Pancreas (tissue), 10 donors: ENCODE measurements at places on chromosomes 2 and 18.
A peak's percentile ranks its signal among the peaks of the same experiment; 100 is the strongest.

- no peak for DNase-seq
Measured at GRCh38 chr2:238717084-238717483, 130.8 kb upstream of the TWIST2 start.

DNA sequence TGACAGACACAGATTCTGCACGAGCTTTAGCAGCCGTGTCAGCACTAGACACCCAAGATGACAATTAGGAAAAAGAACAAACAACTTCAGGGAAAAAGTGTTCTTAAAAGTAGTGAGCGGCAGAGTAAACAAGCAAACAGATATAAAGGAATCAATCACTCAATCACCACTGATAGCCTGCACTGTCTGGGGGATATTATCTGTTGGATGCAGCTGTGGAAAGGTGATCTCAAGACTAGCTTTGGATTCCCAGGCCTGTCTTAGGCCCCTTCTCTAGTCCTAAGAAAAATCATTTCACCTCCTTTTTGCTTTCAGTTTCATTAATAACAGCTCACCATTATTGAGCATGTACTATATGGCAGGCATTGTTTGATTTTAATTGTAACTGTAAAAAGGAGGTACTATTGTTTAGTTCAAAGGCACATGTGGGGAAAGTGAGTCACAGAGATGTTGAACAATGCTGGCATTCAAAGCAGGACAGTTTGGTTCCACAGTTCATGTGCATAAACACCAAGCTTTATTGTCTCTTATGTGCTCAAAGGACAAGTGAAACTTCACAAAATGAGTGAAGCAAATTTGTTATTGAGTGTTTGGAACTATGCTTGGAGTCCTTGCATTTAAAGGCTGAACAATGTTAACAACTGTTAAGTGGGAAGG is 147.3 kb upstream of the TCF4 start:
- DNase-seq: no peak

GRCh38 chr2:236875906-236876505 is 209.7 kb upstream of the COPS8 start:
- no peak for DNase-seq

DNA sequence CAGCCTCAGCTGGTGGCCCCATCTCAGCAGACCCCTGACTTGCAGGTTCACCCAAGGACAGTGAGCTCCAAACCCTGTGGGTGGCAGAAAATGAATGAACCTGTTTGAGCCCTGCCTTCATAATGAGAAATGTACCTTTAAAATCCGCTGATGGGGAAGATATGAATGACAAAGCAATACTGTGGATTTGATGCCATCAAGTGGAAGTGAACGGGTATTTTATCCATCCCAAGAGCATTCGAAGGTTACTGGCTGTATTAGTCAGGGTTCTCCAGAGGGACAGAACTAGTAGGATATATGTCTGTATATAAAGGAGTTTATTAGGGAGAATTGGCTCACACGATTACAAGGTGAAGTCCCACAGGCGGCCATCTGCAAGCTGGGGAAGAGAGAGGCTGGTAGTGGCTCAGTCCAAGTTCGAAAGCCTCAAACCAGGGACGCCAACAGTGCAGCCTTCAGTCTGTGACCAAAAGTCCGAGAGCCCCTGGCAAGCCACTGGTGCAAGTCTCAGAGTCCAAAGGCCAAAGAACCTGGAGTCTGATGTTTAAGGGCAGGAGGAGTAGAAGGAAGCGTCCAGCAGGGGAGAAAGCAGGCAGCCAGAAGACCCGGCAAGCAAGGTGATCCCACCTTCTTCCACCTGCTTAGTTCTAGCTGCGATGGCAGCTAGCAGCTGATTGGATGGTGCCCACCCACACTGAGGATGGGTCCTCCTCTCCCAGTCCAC is 32.1 kb downstream of the TOGARAM2 start:
- DNase-seq: no peak

- peak; percentile 33 for DNase-seq
Measured at GRCh38 chr2:46487667-46488335, 8.4 kb downstream of the TMEM247 start.

GRCh38 chr18:26457611-26458353 is 90.6 kb downstream of the KCTD1 start:
- no peak for DNase-seq

GRCh38 chr2:58347810-58348209 is 106.7 kb upstream of the FANCL start:
- DNase-seq: no peak

- no peak for DNase-seq
Measured at GRCh38 chr2:233081232-233081730, 21.1 kb downstream of the INPP5D start.

- no peak for DNase-seq
Measured at GRCh38 chr2:210818473-210818872, 262.1 kb downstream of the CPS1 start.

DNA sequence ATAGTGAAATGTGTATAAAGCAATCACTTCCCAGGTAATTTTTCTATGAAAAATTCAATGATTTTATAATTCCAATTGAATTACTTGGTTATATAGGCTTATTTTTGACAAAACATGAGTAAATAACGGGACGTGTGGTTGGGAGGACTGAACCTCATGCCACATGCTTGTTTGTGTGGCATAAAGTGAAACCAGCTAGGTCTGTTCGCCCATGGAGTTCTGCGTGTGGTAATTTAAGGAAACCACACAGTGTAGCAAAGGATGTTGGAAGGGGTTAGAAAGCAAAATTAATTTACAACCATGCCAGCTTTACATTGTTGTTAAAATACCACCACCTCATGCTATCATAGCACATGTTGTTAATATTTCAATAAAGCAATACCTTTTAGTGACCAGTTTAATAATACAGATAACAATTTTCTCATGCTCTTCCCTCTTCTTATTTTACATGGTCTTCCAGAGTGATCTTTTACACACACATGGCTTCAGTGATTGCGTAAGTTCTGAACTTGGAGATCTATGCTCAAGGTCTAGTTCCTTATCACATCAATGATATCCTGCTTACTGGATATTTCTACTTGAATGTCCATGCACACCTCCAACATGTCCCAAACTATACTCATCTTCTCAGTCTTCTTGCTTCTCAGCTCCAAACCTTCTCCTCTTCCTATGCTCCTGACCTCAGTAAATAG is 156.4 kb upstream of the ITGA4 start:
- no peak for DNase-seq

DNA sequence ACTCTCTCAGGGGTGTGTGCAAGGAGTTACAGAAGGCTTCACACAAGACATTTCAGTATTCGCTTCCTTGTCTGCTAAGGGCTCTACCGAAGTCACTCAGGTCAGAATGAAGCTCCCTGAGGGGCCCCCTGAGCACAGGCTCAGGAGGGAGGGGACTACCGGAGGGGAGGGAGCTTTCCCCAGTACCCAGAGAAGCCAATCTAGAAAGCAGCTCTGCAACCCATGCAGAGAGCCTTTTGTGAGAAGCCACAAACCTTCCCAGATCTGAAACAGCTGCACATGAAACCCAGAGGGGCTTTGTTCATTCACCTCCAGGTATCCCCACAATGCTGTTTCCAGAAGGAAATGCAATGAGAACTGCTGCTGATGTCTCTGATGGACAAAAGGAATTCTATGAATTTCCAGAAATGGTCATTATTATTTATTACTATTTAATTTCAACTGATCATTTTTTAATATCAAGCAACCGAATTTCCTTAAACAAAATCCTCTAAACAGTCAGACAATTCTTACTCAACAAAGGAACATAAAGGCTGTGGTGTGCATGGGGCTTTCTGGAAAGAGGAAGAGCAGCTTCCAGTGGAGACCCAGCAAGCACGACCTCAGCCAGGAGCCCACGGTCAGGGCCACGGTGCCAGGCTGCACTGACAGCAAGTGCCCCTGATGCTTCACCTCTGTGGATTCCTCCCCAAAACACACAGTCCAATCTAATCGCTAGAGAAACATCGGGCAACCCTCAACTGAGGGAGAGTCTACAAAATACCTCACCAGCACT is 42.0 kb downstream of the NDUFA10 start:
- DNase-seq: no peak

- no peak for DNase-seq
Measured at GRCh38 chr2:17981936-17982335, 103.5 kb downstream of the KCNS3 start.

DNA sequence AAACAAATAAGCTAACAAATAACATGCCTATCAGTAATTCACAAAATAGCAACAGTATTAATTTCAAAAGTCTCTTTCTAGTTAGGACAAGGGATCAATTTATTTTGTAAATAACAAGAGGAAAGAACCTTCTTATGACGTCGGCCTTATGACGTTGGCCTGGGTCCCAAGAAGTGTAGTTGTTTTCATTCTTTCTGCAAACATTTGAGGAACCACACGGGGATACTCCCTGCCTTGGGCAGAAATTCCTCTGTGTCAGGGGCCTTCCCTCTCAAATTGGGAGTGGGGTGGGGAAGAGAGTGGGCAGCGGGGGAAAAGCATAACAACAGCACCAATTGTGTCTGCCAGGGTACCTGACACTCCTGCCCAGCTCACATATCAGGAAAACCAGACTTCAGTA is 1.3 kb downstream of the CCDC68 start:
- DNase-seq: no peak

GRCh38 chr2:51782921-51783765 is 751.2 kb upstream of the NRXN1 start:
- no peak for DNase-seq

GRCh38 chr18:74513883-74514205 is 17.7 kb downstream of the CNDP2 start:
- no peak for DNase-seq

GRCh38 chr18:32907311-32907585 is 134.4 kb upstream of the KLHL14 start:
- DNase-seq: no peak

- no peak for DNase-seq
Measured at GRCh38 chr2:113965644-113966043, 75.8 kb downstream of the ACTR3 start.

- DNase-seq: no peak
Measured at GRCh38 chr2:219168526-219168925, 1.3 kb downstream of the SLC23A3 start.

DNA sequence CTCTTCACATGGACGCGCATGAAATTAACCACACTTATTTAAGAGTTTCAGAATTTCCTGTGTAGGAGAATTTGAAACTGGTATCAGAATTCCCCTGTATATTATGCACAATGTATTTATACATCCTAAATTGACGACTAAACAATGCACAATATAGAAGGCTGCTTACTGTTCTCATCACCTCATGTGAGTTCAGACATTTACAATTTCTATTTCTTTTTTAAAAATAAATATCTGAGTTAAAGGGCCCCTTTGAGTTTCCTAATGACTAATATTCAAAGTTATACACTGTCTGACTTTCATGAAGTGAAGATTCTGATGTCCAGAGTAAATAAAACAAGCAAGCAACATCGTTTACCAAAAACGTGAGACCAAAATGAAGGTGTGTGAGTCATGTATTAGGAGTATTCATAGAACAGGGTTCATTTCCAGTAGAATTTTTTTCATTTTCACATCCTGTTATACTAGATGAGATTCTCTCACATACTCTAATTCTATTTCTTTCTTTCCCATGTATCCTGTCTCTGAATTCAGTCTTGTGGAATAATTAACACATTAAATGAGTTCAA is 406.2 kb downstream of the NUP35 start:
- DNase-seq: no peak

DNA sequence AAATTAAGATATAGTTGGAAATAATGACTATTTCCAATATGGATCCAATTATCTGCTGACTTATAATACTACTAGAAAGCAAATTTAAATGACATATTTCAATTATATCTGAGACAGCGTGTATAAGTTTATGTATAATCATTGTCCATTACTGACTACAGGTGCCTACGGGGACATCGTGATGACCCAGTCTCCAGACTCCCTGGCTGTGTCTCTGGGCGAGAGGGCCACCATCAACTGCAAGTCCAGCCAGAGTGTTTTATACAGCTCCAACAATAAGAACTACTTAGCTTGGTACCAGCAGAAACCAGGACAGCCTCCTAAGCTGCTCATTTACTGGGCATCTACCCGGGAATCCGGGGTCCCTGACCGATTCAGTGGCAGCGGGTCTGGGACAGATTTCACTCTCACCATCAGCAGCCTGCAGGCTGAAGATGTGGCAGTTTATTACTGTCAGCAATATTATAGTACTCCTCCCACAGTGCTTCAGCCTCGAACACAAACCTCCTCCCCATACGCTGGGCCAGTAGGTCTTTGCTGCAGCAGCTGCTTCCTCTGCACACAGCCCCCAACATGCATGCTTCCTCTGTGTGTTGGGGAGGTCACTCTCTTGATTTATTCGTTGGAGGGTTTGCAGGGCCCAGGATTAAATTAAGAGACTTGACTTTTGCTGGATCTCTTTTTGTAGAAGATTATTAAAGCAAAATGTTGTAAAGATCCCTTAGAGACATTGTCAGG is 194.4 kb downstream of the RPIA start:
- DNase-seq: no peak

DNA sequence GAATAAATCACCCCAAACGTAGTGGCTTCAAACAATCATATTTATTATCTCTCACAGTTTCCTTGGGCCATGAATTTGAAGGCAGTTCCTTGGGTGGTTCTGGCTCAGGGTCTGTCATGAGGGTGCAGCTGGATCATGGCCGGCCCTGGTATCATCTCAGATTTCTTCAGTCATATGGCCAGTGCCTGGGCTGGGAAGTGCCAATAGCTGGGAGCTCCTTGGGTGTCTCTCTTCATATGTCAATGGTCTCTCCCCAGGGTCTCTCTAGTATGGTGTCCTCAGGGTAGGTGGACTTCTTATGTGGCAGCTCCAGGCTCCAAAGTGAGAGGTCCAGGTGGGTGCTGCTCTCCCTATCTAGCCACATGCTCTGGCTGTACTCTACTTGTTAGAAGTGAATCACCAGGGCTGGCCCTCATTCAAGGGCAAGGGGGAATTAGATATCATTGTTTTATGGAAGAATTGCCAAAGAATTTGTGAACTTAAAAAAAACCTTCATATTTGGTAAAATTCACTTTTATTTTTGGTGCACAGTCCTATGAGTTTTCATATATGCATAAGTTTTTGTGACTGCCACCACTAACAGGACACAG is 15.4 kb downstream of the FHOD3 start:
- peak; percentile 8 for DNase-seq

- no peak for DNase-seq
Measured at GRCh38 chr2:31199206-31199605, 18.1 kb downstream of the CAPN14 start.

- DNase-seq: no peak
Measured at GRCh38 chr2:155318710-155319109, 620.2 kb downstream of the KCNJ3 start.

- no peak for DNase-seq
Measured at GRCh38 chr2:165833156-165833555, 39.1 kb upstream of the GALNT3 start.

- DNase-seq: no peak
Measured at GRCh38 chr2:66264354-66264753, 170.6 kb upstream of the MEIS1 start.

DNA sequence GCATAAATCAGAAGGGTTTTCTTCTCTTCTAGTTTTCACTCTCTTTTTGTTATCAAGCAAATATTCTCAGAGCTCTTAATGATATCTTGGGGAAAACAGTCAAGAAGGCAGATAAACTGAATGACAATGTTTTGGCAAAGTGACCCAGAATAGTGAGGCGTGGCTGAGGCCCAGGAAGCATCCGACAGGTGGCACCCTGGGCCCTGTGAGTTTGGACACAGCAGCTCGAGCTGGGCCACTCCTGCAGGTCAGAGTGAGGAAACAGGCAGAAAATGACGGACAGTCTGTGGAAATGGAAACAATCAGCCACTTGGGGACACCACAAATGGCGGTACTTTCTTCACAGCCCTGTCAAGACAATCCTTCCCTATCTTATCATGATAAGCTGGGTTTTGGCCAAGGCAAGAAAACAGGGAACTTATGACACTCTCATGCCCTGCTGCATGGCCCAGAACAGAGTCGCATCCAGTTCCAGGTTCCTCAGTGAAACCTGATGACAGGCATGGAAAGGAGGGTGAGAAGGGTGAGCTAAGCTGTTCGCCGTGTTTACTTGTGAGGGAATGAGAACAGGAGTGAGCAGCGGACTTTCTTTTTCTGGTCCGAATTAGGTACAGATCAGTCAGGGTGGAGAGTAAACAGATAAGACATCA is 32.1 kb downstream of the MRPL44 start:
- peak; percentile 20 for DNase-seq
